Sigmoid colon (tissue), 7 donors: ENCODE measurements at places on chromosomes 3 and 15. TPM values are rescaled to one million over a fixed set of nuclear protein-coding genes. Genes with fewer than 3 reads are reported as not detected.

DNA sequence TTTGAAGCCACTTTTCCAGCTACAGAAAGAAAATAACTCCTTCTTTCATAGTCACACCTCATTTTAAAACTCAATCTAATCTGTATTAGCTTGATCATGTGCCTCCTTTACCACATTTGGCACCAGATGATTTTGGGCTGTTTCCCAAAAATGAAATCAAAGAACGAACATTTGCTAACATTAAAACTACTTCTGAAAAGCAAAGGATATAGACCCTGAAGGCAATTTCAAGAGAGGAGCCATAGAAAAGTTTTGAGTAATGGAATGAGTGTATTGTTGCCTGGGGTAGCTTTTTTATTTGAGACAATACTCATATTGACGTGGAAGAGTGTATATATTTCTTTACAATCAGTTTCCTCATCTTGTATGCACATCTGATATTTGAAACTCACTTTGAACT is 152.8 kb upstream of the TBL1XR1 start:
- no peak for DNase-seq

DNA sequence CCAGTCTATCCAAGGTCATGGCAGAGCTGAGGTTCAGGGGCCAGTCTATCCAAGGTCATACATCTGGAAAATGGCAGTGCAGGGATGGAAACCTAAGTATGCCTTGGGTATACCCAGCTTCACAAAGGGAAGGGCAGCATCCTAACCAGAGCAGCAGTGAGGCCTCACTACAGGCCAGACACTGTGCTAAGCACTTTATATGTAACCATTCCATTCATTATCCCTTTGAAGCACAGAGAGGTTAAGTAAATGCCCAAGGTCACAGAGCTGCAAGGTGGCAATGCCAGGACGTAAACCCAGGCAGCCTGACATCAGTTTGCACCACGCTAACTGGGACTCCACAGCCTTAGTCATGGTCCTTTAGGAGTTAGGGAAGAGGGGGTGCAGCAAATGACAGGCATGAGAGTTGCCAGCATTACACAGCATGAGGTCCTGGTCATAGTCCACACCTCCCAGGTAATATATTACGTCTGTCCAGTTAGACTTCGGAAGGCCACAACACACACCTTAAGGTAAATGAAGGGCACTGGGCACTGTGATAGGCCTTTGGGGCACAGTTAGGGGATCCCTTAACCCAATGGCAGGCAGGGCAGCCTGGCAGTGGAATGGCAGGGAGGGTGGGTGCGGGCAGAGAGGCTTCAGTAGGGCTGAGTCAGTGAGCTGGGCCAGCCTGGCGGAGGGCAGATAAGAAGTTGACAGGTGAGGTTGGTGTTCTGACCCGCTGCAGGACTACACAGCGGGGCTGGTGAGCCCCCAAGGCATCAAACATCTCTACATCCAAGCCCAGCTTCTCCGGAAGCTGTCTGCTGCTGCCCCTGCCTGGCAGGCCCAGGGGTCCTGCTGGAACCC is 21.1 kb upstream of the CORO2B start:
- DNase-seq: no peak

- no peak for DNase-seq
Observed at GRCh38 chr3:124512881-124513609, 217.2 kb upstream of the UMPS start.

Gene OR5K2
- not detected for total RNA-seq

DNA sequence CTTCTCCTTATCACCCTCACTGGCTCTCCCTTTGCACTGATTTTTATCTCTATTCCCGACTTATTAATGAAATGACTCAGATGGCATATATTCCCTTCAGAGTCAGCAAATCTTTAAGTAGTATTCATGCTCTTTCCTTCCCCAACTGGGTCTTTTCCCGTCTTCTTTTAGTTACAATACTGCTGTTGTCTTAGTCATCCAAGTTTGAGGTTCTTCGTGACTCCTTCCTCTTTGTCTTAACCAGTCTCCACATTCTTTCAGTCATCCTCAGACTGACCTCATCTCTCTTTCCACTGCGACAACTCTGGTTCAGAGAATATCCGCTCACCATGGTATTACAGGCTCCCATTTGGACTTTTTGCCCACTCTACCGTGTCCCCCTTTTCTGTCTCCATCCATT is 12.4 kb downstream of the WDR5B start:
- no peak for DNase-seq

Gene PRR20G
- not detected for total RNA-seq

- DNase-seq: no peak
Observed at GRCh38 chr3:8470801-8471200, 30.8 kb upstream of the LMCD1 start.

Gene FOXL2NB
- total RNA-seq: not detected

Gene CLDN1
- total RNA-seq: 0.28 TPM

DNA sequence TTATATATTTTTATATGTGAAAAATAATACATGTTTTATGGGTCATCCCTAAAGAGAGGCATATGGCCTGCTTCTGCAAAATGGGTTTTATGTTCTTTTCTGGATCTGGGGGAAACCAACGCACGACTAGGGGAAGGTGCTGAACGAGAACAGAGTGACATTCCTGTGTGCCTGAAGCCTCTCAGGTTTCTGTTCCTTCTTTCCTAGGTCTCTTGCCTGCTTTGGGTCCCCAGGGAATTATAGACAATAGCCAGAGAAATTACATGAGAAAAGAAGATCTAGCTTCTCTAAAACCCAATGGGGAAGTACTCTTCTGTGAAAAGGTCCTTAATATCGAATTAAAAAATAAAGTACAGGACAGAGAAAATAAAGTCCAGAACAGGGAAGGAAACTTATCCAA is 66.5 kb downstream of the IGSF11 start:
- no peak for DNase-seq

Gene FGF12
- 7.8 TPM for total RNA-seq

Gene GOLGA8R
- 4.8 TPM for total RNA-seq

DNA sequence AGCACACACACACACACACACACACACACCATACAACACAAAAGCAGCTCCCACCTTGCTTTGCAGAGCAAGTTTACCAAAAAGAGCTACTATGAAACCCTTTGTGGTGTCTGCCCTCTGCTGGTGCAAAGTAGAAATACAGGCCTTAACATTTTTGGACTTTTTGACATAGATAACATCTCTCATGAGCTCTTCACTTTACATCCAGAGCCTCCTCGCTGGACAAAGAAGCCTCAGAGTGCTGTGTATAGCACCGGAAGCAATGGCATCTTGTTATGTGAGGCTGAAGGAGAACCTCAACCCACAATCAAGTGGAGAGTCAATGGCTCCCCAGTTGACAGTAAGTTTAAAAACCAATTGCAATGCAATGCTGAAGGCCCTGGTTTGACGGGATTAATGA is 157.9 kb downstream of the CHL1 start:
- DNase-seq: no peak

- DNase-seq: no peak
Observed at GRCh38 chr3:125231895-125232294, 19.3 kb upstream of the SLC12A8 start.

GRCh38 chr3:94162700-94163099 is 99.8 kb downstream of the NSUN3 start:
- DNase-seq: no peak

DNA sequence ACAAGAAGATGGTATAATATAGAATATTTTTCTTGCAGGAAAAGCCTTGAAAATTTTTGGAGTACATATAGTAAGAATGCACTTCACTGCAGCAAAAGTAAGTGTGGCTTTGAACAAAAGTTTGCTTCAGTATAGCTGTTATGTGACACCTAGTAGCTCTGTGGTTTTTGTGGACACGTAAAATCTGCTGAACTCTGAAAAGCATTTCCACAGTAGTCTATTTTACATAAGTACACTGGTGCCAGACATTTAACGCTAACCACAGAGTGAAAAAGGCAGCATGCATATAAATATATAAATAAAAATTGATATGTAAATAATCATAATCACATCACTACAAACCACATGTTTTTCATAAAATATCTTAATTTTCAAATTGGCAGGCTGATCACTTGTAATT is 39.8 kb downstream of the CGGBP1 start:
- DNase-seq: no peak
